Naive thymus-derived CD8-positive, alpha-beta T cell (primary cell): ENCODE measurements at places on chromosomes 11 and 22. TPM values are rescaled to one million over a fixed set of nuclear protein-coding genes. Genes with fewer than 3 reads are reported as not detected.

- peaks cover 6% of the 10 kb centered on the region for H3K36me3 ChIP-seq
- H3K27ac ChIP-seq: peak overlapping the region; percentile 49
- no peak overlapping the region for H3K4me3 ChIP-seq
Measured at GRCh38 chr22:22834783-22835182, 52.8 kb upstream of the IGLL5 start.

OR4A16 gene
- total RNA-seq: not detected

OR6A2 gene
- not detected for total RNA-seq

SF1 gene
- total RNA-seq: 1,030 TPM

GRCh38 chr11:121958323-121958970 lies 157.6 kb downstream of the BLID start:
- no peaks in the 10 kb centered on the region for H3K4me1 ChIP-seq
- H3K27ac ChIP-seq: no peak overlapping the region
- no peak overlapping the region for H3K4me3 ChIP-seq
- DNase-seq: no peak

ACRV1 gene
- not detected for total RNA-seq

GRCh38 chr22:33492210-33492651 lies 428.0 kb downstream of the LARGE1 start:
- H3K4me1 ChIP-seq: peaks cover 10% of the 10 kb centered on the region
- H3K4me3 ChIP-seq: peak overlapping the region; percentile 65
- peak; percentile 16 for DNase-seq
- no peaks in the 10 kb centered on the region for H3K27me3 ChIP-seq
- H3K36me3 ChIP-seq: no peaks in the 10 kb centered on the region
- H3K27ac ChIP-seq: peak overlapping the region; percentile 41

DNA sequence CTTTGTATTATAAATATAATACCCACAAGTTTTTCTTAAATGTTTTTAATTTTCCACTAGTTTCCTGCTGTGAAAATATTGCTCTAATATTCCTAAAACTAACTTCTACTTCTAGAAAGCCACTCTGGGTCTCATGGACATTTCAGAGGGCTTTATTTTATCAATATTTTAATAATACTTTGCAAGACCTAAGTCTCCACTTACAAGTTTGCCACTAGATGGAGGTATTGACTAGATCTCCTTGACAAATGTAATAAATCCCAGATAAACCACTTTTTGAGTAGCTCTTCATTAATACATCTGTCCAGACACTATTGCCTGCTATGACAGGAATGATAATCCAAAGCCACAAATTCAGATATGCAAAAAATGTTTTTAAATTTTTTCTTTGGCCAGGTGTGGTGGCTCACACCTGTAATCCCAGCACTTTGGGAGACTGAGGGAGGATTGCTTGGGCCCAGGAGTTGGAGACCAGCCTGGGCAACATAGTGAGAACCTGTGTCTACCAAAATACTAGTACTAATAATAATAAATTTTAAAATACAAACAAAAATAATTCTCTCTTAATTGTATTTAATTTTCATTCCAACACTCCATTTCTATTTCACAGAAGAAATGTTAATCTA lies 3.5 kb upstream of the ACAT1 start:
- H3K4me1 ChIP-seq: peaks cover 15% of the 10 kb centered on the region
- H3K27ac ChIP-seq: no peak overlapping the region
- H3K27me3 ChIP-seq: no peaks in the 10 kb centered on the region
- DNase-seq: no peak

DNA sequence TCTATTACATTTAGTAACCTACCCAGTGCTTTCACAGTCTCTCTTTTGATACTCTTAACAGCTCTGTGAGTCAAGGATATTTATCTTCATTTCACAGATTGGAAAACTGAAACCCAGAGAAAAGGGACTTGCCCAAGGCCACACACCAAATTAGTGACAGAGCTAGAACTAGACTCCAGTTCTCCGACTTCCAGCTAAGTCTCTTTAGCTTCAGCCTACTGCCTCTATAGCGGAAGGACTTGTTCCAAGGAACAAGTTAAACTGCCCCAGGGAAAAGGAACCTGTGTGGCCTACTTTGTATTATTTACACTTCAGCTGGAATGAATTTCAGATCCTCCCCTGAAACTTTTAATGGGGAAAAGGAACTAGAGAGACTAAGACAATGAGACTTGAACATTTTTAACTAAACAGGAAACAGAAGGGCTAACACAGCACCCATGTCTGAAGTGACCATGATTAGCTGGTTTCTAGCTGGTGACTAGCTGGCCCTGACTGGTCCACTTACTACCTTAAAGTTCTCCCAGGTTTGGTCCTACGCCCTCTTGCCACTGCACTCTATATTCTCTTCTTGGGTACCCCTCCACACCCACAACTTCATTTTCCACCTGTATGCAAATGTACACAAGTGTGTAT lies 1.3 kb downstream of the LRRC51 start:
- H3K36me3 ChIP-seq: no peaks in the 10 kb centered on the region
- H3K27me3 ChIP-seq: no peaks in the 10 kb centered on the region
- peak overlapping the region; percentile 98 for H3K4me3 ChIP-seq
- H3K4me1 ChIP-seq: peaks cover 42% of the 10 kb centered on the region
- DNase-seq: no peak
- peak overlapping the region; percentile 98 for H3K27ac ChIP-seq

DNA sequence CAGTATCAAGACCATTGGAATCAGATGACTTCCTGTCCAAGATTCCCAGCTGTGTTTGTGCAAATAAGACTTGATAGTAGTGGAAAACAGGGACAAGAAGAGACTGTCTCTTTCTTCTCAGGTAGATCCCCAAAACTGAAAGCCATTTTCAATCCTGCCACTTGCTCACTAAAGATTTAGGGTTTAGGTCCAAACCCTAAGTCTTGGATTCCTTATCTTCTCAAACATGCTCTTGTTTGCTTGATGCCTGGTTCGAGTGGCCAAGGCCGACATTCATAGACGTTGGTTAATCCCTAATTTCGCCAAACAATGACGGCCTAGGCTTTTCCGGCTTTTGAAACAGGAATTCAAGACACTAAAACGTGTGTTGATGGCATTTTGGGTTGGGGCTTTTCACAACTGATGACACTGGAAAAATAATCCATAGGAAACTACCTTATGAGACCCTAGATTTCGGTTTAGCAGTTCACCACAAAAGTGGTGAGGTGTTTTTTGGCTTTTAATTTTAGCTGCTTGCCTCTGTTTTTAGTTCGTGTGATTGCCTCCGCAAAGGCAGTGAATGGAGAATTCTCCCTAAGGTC lies 1.0 kb upstream of the GTPBP1 start:
- H3K4me3 ChIP-seq: peak overlapping the region; percentile 74
- peaks cover 60% of the 10 kb centered on the region for H3K4me1 ChIP-seq
- no peaks in the 10 kb centered on the region for H3K27me3 ChIP-seq
- peak overlapping the region; percentile 99 for H3K27ac ChIP-seq

TEAD1 gene
- total RNA-seq: not detected

PRR33 gene
- total RNA-seq: not detected

GRCh38 chr11:14657841-14658240 lies 14.2 kb downstream of the PDE3B start:
- no peak overlapping the region for H3K27ac ChIP-seq
- H3K4me3 ChIP-seq: no peak overlapping the region
- H3K36me3 ChIP-seq: peaks cover 85% of the 10 kb centered on the region
- H3K27me3 ChIP-seq: peaks cover 4% of the 10 kb centered on the region
- peaks cover 57% of the 10 kb centered on the region for H3K4me1 ChIP-seq

- H3K4me3 ChIP-seq: peak overlapping the region; percentile 73
- DNase-seq: no peak
- H3K4me1 ChIP-seq: peaks cover 11% of the 10 kb centered on the region
Measured at GRCh38 chr11:12009617-12010321, 1.3 kb upstream of the DKK3 start.

- no peaks in the 10 kb centered on the region for H3K36me3 ChIP-seq
- H3K27me3 ChIP-seq: peaks cover 8% of the 10 kb centered on the region
- H3K4me3 ChIP-seq: no peak overlapping the region
- H3K27ac ChIP-seq: no peak overlapping the region
- DNase-seq: no peak
Measured at GRCh38 chr11:126175393-126175792, 36.1 kb downstream of the RPUSD4 start.

- peak; percentile 12 for DNase-seq
- peaks cover 89% of the 10 kb centered on the region for H3K4me1 ChIP-seq
- H3K27me3 ChIP-seq: no peaks in the 10 kb centered on the region
- peak overlapping the region; percentile 76 for H3K4me3 ChIP-seq
- peak overlapping the region; percentile 94 for H3K27ac ChIP-seq
Measured at GRCh38 chr11:96267496-96268032, 75.4 kb downstream of the MAML2 start.

GRCh38 chr11:85762226-85762625 lies 48.7 kb downstream of the SYTL2 start:
- peaks cover 27% of the 10 kb centered on the region for H3K4me1 ChIP-seq
- H3K4me3 ChIP-seq: no peak overlapping the region
- DNase-seq: no peak
- H3K27me3 ChIP-seq: no peaks in the 10 kb centered on the region

DNA sequence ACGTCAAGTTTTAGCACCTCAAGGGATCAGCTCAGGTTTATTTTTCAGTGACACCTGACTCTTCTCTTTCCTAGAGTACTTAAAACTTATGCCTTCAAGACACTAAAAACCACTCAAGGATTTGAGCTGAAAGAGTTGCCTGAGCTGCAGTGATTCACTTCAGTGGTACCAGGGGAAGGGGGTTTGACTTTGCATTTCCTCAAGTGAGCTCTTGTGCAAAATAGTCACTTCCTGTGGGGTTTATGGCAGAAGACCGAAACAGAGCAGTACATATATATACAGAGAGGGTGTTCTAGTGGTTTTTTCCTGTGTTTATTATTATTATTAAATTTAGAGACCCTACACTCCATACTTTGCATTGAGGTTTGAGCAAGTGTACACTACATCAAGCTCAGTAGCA lies 60.7 kb downstream of the DBX1 start:
- peaks cover 10% of the 10 kb centered on the region for H3K4me1 ChIP-seq
- H3K4me3 ChIP-seq: no peak overlapping the region
- no peak for DNase-seq
- peaks cover 5% of the 10 kb centered on the region for H3K27me3 ChIP-seq

DNA sequence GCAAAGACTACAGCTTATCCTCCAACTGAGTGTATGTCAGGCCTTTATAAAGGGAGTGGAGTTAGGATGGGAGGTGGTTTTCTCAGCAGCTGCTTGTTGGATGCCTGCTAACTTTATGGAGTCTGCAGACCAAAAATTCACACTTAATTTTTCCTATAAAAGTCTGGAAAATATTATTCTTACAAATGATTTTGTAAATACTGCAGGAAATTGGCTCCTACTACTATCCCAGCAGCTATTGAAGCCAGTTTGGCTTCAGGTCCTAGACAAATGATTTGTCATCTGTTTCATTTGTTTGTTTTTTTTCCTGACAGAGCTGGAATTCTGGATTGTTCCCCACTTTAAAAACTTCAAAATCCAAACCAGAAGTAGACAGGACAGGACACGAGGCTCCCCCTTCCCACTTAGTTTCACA lies 292.5 kb downstream of the TMEM135 start:
- no peak overlapping the region for H3K4me3 ChIP-seq
- H3K27ac ChIP-seq: no peak overlapping the region
- peaks cover 1% of the 10 kb centered on the region for H3K4me1 ChIP-seq

ZNF214 gene
- not detected for total RNA-seq

- no peak overlapping the region for H3K4me3 ChIP-seq
- H3K27me3 ChIP-seq: peaks cover 9% of the 10 kb centered on the region
- peaks cover 2% of the 10 kb centered on the region for H3K4me1 ChIP-seq
- no peak overlapping the region for H3K27ac ChIP-seq
- no peaks in the 10 kb centered on the region for H3K36me3 ChIP-seq
Measured at GRCh38 chr11:11401960-11402535, 49.0 kb upstream of the CSNK2A3 start.

- DNase-seq: no peak
- H3K36me3 ChIP-seq: no peaks in the 10 kb centered on the region
- no peaks in the 10 kb centered on the region for H3K4me1 ChIP-seq
Measured at GRCh38 chr11:11252403-11252802, 100.6 kb downstream of the CSNK2A3 start.

GUCY1A2 gene
- not detected for total RNA-seq

SEPTIN5 gene
- total RNA-seq: 1.5 TPM

WT1 gene
- total RNA-seq: not detected

C22orf15 gene
- total RNA-seq: 4.1 TPM

ASRGL1 gene
- total RNA-seq: 7.5 TPM
